ENCODE measurements at places on chromosomes 1 and 21. TPM values are rescaled to one million over a fixed set of nuclear protein-coding genes. Genes with fewer than 3 reads are reported as not detected.

DNA sequence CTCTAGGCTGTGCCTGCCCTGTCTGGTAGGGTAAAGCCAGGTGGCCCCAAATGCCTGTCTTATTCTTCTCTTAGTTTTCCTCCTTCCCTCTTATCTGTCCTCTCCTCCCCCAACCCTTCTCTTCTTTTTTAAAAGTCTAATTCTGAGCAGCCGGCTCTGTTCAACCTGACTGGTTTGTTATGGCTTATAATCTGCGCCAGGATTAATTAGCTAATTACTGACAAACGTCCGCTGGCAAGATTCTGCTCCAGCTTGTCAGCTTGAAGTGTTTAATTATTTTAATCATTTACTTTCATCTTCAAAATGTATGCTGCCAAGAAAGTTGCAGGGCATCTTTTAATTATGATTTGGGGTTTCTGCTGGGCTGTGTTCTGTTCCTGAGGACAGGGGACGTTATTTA is 27.2 kb upstream of the PSMB2 start:
- DNase-seq, result no peak
- no peak overlapping the region for H3K4me3 ChIP-seq
- peaks cover 12% of the 10 kb centered on the region for H3K27me3 ChIP-seq
- no peaks in the 10 kb centered on the region for H3K36me3 ChIP-seq
- H3K4me1 ChIP-seq, result no peaks in the 10 kb centered on the region

DNA sequence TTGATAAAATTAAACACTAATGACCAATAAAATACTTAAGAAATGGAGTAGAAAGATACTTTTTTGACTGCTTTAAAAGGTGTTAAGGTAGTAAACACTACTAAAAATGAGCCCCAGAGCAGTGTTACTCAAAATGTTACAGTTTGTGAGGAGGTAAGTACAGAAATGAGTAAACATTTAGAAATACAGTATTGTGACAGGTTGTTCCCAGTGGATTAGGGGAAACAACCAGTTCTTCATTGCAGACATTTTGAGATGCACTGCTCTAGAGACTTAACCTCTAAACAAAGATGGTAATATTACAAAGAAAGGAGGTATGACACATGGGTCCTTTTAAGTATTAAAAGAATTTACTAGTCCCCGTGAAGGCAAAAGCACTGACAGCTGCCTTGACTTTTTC is 12.7 kb downstream of the DHX9 start:
- no peak overlapping the region for H3K4me3 ChIP-seq
- H3K27ac ChIP-seq, result no peak overlapping the region
- no peaks in the 10 kb centered on the region for H3K27me3 ChIP-seq
- peaks cover 100% of the 10 kb centered on the region for H3K36me3 ChIP-seq
- no peak for DNase-seq

DNA sequence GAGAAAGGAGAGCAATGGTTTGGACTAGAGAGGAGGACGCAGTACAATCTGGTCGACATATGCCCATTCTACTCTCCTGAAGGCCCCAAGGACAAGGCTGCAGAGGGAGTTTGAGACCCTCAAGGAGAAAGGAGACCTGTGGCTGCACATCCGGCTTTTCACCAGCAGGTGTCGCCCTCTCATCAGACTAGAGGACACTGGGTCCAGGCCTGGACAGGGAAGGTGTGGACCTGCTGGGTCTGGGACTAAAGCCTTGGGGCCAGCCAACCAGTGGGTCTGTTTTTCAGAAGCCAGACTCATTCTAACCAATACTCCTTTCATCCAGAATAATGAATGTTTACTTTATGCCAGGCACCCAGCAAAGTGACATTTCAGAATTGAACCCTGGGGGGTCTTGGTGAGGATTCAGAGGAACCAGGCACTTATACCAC is 5.0 kb downstream of the SRARP start:
- H3K36me3 ChIP-seq, result no peaks in the 10 kb centered on the region
- peak; percentile 83 for DNase-seq
- no peak overlapping the region for H3K27ac ChIP-seq
- no peak overlapping the region for H3K4me3 ChIP-seq
- H3K4me1 ChIP-seq, result peaks cover 6% of the 10 kb centered on the region

DNA sequence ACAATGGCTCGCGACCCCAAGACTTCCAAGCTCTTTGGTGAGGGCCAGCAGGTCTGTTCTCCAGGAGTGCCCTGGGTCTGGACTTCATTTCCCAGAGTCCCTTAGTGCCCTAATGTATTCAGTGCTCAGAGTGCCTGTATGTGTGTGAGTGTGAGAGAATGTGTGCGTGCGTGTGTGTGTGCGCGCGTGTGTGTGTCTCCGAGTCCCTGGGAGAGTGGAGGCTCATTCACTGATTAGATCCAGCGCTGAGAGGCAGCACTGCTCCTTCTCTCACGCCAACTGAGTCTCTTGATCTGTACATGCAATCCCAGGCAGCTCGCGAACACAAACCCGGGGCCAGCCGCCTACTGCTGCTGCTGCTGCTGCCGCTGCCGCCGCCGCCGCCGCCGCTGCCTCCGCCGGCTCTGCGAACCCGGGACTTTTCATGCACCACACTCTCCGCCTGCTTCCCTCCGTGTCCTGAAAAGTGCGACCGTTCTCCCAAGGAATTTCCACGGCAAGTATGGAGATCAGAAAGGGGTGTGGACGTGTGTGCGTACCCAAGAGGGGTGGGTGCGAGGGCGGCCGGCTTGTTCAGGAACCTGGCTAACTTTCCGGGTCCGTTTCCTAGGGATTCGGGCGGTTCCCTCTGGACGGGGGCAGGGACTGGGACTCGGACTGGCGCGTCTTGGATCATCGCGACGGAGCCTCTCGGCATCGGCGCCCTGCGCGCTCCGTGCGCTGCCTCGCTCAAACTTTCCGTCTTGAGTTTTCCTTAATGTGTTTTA is at the start of gene RNF220:
Gene RNF220, plus strand, starts transcription at position 225 of the 767 bp plus-strand sequence.
- H3K27me3 ChIP-seq, result peaks cover 98% of the 10 kb centered on the region
- peak within 1 kb of the TSS; percentile 31 for H3K27ac ChIP-seq
- peak within 1 kb of the TSS; percentile 23 for H3K4me3 ChIP-seq
- H3K36me3 ChIP-seq, result no peaks in the 10 kb centered on the region
- peaks cover 48% of the 10 kb centered on the region for H3K4me1 ChIP-seq

DNA sequence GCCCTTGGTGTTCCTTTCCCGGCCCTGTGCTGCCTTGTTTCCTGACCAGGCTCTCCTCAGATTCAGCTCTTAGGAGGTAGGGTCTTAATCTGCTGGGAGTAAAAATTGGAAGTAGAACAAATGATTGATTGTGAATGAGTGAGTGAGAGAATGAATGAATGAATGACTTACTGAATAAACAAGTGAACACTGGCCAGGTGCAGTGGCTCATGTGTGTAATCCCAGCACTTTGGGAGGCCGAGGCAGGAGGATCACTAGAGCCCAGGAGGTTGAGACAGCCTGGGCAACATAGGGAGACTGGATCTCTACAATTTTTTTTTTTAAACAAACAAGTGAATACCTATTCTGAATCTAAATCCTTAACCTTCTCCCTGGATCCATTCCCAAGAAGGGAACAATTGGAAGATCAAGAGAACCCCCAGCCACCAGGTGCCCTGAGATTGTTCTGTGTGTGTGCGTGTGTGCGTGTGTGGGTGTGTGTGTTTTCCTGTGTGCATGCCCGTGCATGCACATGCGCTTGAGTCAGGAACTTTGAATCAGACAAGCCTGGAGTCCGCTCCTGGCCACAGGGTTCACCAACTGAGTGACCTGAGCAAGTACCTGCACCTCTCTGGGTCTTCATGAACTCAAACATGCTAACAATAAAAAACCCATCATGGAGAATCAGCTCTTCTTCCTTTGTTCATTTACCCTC is 24.3 kb upstream of the CITED4 start:
- no peak for DNase-seq
- H3K4me1 ChIP-seq, result peaks cover 8% of the 10 kb centered on the region

DNA sequence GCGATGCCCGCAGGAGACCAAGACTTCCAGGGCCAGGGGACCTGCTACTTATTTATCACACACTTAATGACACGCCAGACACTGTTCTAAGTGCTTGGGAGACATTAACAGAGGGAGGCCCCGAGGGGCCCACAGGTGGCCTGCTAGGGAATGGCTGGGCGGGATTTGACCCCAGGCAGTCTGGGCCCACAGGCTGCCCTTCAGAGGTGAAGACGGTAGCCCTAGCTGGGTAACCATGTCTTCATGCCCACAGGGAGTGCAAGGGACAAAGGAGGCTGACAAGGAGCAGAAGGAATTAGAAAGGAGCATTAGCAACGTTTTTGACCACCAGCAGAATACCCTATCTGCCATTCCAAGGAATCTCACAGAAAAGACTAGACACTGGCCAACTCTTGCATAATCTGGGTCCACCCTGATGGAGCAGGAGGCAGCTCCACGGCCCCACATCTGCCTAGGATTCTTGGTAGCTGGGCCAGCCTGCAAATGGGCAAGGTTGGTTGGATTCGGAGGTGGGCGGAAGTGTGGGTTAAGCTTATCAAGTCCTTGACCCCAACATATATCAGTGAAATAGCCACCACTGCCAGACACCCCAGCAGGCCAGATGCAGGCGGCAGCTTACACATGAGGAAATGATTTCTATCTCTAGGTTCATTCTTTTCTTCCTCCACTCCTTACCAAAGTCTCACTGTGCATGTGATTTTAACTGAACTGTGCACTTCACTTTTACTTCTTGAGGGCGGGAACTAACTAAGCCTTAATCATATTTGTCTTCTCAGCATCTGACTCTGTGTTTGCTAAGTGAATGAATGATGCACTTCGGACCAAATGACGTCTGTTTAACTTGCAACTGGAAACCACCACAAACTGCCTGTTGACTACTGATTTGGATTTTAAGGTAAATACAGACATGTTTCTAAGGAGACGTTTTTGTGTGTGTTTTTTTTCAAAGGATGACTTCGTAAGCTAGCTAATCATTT is 3.4 kb upstream of the ETS2 start:
- no peaks in the 10 kb centered on the region for H3K36me3 ChIP-seq
- DNase-seq, result no peak
- peaks cover 13% of the 10 kb centered on the region for H3K4me1 ChIP-seq

GRCh38 chr1:28936094-28936493 is 21.7 kb downstream of the EPB41 start:
- H3K27ac ChIP-seq, result no peak overlapping the region
- no peaks in the 10 kb centered on the region for H3K36me3 ChIP-seq
- H3K27me3 ChIP-seq, result no peaks in the 10 kb centered on the region

DNA sequence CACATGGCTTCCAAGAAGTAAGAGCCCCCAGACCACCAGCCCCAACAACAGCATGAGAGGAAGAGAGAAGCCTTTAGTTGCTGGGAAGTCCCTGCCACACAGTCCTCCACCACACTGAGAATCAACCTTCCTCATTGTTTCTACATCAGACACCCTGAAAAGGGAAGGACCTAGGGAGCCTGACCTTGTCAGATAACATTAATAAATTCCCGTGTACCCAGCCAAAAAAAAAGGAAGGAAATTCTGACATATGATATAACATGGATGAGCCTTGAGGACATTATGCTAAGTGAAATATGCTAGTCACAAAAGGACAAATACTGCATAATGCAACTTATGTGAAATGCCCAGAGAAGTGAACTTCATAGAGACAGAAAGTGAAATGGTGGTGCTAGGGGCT is 65.6 kb upstream of the ARHGAP29 start:
- H3K4me3 ChIP-seq, result no peak overlapping the region
- H3K36me3 ChIP-seq, result no peaks in the 10 kb centered on the region
- H3K4me1 ChIP-seq, result peaks cover 25% of the 10 kb centered on the region
- no peak overlapping the region for H3K27ac ChIP-seq
- DNase-seq, result no peak

Gene SPATA46
- not detected for total RNA-seq

Gene LY9
- not detected for total RNA-seq

Gene LIN28A
- total RNA-seq, result 0.15 TPM

Gene CACNA1S
- total RNA-seq, result 0.04 TPM

DNA sequence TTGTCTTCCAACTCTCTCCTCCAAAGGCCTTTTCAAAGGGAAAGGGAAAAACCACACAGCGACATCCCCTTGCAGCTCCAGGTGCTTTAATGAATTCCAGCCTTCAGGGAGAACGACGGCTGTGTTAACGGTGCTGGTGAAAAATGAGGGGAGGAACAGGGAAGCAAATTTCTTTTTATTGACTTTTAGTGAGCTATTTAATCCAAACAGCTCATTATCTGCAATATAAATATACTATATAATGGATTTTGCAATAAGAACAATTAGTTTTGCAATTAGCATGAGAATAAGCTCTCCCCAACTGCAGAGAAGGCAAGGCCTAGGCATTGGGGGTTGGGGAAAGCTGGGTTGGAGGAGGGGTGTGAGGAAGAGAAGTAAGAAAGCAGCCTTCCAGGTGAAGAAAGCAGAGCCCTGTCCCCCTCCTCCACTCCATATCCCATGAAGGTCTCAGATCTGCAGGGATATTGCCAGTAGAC is 159.0 kb upstream of the ZC3H12A start:
- H3K27me3 ChIP-seq, result peaks cover 89% of the 10 kb centered on the region
- no peak overlapping the region for H3K4me3 ChIP-seq
- no peak for DNase-seq
- H3K27ac ChIP-seq, result no peak overlapping the region

Gene DLGAP3
- total RNA-seq, result not detected

DNA sequence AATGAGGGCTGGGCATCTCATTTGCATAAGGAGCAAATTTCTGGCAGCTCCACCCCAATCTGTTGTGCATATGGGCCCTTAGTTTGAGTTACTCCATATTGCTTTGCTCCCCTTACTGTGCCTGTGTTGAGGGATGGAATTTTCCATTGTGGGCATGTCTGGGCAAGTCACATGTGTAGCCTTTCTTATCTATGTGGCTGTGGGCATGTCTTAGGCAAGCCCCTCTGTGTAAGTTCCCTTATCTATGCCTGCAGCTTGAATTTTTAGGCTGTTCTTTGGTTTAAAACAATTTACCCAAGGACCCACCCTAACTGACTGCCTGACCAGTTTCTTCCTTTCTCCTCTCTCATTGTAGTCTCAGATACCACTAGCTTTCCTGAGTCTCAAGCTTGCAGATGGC is 405.7 kb upstream of the NCAM2 start:
- H3K4me3 ChIP-seq, result no peak overlapping the region
- H3K4me1 ChIP-seq, result no peaks in the 10 kb centered on the region
- H3K27ac ChIP-seq, result no peak overlapping the region

Gene CELA3A
- total RNA-seq, result 2.9 TPM

Gene KRTAP12-2
- not detected for total RNA-seq

Gene AVPR1B
- not detected for total RNA-seq

DNA sequence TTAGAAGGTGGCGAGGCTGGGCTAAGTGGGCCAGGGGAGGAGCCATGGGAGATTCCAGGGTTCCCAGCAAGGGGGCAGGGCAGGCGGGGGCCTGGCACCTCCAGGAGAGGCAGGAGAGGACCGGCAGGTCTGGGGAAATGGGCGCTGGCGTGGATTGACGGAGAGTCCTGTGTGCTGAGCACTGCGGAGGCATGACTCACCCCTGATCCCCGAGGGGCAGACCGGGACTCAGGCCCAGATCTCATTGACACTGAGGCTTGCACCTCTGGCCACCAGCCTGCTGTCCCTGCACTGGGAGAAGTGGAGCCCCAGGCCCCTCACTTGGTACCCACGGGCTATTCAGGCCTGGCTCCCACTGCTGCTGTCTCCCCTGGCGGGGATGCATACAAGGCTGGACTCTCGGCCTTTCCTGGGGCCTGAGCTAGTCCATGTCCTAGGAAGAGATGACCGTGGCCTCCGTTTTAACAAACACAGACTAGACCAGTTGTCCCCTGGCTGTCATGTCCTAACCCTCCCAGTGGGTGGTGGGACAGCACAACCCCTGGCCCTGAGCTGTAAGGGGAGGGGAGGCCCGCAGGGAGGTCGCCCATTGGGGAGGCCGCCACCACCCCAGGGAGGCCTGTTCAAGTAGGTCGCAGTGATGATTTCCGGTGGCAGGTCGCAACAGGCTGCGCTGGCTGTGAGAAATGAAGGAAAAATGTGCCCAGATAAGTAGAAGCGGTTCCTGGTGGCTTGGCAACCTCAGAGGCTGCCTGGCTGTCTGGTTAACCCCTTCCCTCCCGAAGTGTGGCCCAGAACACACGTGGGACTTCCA is 39.7 kb downstream of the RIPK4 start:
- H3K27me3 ChIP-seq, result peaks cover 7% of the 10 kb centered on the region
- H3K4me1 ChIP-seq, result no peaks in the 10 kb centered on the region
- no peaks in the 10 kb centered on the region for H3K36me3 ChIP-seq
- no peak overlapping the region for H3K4me3 ChIP-seq
- H3K27ac ChIP-seq, result no peak overlapping the region

Gene GBP1
- total RNA-seq, result 5.5 TPM
